ENCODE measurements at places on chromosomes 6 and 20.

DNA sequence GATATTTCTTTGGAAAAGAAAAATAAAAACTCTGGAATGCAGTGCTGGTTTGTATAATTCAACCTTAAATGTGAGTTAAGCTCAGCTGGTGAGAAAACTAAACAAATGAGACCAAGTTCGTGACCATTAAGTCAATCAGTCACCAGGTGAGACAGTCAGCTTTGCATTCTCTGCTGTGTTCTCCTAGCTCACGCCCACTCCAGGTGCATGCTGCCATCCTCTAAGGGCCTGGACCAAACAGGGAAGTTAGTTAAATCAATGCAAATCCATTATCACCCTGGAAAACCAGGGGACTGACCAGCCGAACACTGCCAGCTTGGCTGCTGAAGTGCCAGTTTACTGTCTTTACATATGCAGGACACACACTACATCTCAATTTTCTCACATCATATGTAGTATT is 7.2 kb downstream of the TPBG start:
- no peak for DNase-seq

- DNase-seq: no peak
These were observed 25.0 kb upstream of the SSR1 start for GRCh38 chr6:7338031-7338430.

DNA sequence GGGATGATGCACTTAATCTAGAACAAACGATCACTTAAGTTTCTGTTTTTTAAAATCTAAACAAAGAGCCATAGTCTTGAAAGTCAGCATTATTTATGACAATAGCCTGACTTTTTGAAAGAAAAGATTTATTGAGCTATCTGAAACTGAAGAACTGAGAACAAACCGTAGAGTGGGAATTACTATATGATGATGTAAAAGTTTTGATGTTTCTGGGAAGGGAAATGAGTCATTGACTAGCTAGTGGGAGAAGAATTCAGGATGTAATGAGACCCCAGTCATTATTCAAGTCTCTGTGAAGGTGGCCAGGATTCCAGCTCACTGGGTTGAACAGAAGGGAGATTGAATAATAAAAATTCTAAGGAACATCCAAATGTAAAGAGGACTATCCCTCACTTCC is 83.4 kb upstream of the FABP7 start:
- DNase-seq: peak; percentile 91

GRCh38 chr6:96749891-96750290 is 87.4 kb downstream of the GPR63 start:
- DNase-seq: no peak

GRCh38 chr6:24330137-24330732 is 27.6 kb downstream of the DCDC2 start:
- no peak for DNase-seq

DNA sequence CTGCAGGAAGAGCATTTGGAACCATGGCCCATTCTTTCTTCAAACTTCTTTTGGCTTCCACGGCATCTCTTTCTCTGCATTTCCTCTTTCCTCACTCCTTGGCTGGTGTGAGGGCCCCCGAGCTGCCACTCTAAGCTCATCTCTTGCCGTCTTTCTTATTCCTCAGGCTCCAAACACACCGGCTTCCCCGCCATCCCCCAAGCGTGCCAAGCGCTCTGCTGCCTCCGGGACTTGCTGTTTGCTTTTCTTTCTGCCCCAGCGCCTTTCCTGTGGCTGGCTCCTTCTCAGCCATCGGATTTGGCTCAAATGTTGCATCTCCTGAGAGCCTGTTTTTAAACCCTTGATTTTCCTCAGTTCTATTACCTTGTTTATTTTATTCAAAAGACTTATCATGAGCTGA is 172.7 kb downstream of the PACRG start:
- DNase-seq: no peak

- peak; percentile 13 for DNase-seq
These were observed 54.0 kb upstream of the PLN start for GRCh38 chr6:118494091-118494490.

GRCh38 chr20:21995461-21995860 is 290.0 kb downstream of the PAX1 start:
- DNase-seq: no peak

- no peak for DNase-seq
These were observed 4.5 kb downstream of the RPS21 start for GRCh38 chr20:62391165-62392076.

DNA sequence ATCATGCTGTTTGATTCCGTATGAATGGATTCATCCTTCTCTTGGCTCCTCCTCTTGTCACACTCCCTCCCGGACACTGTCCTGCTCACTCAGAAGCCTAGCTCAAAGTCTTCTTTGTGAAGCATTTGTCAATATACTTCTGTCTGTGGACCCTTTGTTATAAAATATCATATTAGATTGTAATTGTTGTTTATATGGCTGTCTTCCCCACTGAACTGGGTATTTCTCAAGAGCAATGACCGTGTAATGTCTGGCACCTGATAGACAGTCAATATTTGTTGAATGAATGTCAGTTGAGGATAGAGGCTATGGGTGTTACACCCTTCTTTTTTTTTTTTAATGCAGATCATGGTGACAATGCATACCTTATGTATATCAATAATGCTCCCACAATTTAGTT is 335.3 kb downstream of the SOX4 start:
- DNase-seq: no peak

DNA sequence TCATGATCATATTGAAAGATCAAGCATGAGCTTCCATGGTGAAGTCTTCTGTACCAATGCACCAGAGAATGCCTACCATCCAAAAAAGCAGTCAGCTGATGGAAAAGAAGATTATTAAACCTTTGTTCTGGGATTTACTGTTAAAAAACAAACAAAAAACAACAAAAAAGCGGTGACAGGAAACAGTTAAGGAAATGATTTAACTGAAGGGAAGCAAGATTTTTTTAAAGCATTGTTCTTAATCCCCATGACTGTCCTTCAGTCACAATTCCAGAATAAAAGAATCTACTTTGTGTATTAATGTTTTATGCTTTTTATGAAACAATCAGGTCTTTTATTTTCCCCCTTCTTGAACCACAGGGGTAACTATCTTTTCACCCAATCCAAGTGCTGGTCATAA is 23.9 kb downstream of the FAM162B start:
- no peak for DNase-seq

GRCh38 chr6:109653264-109653663 is 37.7 kb downstream of the AK9 start:
- DNase-seq: no peak

DNA sequence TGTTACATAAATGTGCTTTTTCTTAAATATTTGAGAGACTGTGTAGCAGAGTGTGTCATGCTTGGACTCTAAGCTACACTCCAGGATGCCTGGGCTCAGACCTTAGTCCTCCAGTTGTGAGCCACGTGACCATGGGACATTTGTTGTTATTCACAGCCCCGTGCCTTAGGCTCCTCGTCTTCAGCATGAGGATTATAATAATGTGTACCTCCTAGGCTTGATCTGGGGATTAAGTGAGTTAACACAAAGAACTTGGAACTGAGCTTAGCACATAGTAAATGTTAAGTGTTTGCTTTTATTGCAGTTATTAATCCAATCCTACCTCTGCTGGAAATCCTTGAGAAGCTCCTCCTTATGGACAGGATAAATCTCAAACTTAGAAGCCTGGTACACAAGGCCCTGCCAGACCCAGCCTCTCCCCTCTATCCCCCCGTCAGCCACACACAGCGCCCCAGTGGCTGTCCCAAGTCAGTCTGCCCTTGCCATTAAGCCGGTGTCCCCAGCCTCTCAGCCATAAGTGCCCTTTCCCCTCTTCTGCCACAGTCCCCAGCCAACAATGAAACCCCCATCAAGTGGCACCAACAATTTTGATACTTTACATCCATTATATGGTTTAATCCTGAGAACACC is 177.5 kb downstream of the TMEM242 start:
- no peak for DNase-seq

DNA sequence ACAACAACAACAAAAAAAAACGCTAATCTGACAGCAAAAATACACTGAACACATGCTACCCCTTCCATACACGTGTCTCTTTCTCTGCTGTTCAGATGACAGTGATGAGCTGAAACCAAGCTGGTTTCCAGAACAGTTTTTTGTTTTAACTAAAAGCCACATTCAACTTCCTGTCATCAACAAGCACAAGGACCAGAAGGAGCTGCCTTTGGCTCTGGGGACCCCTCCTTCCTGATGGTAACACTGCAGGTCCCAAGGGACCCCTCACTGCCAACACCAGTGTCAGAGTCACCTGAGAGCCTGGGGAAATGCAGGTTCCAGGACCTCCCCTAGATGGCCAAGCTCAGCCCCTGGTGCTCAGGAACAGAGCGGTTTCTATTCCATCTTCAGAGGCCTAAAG is 6.0 kb downstream of the CST7 start:
- no peak for DNase-seq

DNA sequence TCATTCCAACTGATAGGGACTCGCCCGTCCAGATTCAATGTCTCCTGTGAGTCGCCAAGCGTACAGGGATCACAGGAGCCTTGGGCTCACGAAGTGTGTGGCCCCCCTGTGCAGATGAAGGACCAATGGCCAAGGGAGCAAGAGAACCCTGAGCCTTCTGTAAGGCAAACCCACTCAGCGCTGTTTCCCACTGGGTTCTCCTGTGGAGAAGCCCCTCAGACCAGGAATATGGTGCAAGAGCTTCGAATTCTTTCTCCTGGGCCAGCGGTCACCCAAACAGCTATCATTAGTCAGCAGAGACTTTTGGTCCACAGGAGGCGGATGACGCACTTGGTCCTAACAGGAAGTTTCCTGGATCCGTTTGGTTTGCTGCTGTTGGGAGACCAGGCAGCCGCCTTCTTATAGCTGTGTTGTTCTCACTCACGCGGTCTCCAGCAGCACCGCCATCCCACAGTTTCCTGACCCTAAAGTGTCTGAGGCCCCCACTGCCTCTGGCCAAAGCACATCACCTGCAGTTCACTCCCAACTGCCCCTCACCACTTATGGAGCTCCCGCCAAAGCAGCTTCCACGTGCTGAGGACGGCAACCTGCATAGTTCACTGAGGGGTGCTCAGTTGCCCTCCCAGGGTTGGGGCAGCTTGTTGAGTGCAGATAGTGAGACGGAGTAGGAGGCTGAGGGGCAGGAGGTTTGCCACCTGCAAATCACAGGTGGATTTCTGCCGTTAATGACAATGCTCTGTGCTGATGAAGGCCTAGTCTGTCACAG is 268.6 kb downstream of the ERMARD start:
- DNase-seq: no peak

- no peak for DNase-seq
These were observed 10.7 kb downstream of the SPATA2 start for GRCh38 chr20:49904440-49905214.

- peak; percentile 55 for DNase-seq
These were observed 123.2 kb downstream of the ELOVL4 start for GRCh38 chr6:79824202-79824601.

GRCh38 chr6:14638435-14638905 is 520.9 kb downstream of the CD83 start:
- DNase-seq: no peak

- no peak for DNase-seq
These were observed 7.6 kb upstream of the GCNT2 start for GRCh38 chr6:10513544-10513943.

GRCh38 chr20:62387219-62387913 is 463 bp downstream of the RPS21 start:
- no peak for DNase-seq

- no peak for DNase-seq
These were observed 46.1 kb upstream of the ENPP5 start for GRCh38 chr6:46216879-46217278.

DNA sequence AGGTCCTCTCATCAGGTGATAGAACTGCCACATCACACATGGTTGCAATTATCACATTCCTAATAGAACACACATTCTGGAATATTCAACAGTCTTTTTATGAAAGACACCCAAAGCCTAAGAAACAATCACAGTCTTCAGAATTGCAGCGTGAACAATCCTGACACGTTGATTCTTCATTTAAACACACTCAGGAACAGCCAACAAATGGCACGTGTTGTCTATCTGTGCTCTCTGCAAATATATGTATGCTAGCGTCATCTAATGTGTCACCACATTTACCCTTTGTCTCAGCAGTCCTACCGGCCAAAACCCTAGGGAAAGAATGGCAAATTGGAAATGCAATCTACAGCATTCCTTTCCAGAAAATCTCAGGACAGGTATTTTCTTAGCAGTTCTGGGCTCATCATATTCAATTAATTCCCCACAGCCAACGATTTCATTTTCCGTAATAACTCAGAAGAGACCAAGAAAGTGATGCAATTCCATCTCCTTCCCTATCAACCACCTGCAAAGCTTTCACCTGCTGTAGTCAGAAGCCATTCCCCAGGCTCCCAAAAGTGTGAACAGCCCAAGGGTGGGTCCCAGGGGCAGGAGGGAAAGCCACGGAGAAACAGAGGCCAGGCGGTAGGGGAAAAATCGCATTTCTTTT is 280.3 kb upstream of the JARID2 start:
- peak; percentile 62 for DNase-seq

DNA sequence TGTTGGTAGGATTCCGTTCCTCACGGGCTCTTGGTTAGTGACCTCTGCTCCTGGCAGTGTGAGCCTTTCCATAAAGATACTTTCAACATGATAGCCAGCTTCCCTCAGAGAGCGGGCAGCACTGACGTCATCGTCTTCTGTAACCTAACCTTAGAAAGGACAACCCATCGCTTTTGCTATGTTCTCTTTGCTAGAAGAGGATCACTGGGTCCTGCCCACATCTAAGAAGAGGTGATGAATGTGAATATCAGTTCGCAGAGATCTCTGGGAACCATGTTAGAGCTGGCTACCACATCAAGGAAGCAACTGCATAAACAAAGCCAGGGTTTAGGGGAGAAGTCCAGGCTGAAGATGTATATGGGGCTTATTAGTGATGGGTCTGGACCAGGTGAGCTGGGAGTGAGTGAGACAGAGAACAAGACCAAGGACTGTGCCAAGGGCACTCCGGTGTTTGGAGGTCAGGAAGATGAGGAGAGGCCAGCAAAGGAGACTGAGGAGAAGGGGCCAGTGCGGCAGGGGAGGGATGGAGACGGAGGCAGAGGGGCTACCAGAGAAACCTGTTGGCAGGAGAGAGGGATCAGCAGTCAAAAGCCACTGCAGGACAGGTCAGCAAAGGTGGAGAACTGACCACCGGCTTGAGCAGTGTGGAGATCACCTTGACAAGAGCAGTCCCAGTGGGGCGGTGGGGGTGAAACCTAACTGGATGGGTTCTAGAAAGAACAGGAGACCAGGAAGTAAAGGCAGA is 39.7 kb downstream of the PIM1 start:
- DNase-seq: no peak

GRCh38 chr6:113082745-113083144 is 735.6 kb downstream of the RFPL4B start:
- DNase-seq: peak; percentile 88

DNA sequence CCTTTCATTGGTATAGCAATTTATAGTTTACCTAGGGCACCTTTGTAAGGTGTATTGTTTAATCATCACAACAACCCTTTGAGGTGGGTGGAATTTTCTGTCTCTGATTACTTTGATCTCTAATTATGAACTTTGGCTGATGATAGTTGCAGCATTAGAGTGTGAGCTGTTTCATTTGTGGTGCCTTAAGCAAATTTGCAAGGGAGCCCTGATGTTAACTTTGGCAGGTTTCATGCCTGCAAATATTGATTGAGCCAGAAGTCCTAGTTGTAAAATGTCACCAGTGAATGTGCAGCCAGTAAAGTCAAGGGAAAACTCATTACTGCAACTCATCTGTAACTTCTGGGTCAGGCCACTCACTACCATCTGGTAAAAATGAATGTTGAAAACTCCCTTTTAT is 29.8 kb downstream of the CTNNBL1 start:
- no peak for DNase-seq

- DNase-seq: peak; percentile 97
These were observed 20.9 kb upstream of the EPM2A start for GRCh38 chr6:145756170-145756662.

GRCh38 chr6:71523548-71523947 is 234.9 kb downstream of the OGFRL1 start:
- no peak for DNase-seq

- DNase-seq: no peak
These were observed 12.4 kb downstream of the GRM1 start for GRCh38 chr6:146041282-146041681.
